Activated naive CD4-positive, alpha-beta T cell (primary cell): ENCODE measurements at places on chromosomes 6 and 20.

GRCh38 chr6:37514321-37514771, 14.7 kb upstream of the CCDC167 start:
- DNase-seq = no peak

DNA sequence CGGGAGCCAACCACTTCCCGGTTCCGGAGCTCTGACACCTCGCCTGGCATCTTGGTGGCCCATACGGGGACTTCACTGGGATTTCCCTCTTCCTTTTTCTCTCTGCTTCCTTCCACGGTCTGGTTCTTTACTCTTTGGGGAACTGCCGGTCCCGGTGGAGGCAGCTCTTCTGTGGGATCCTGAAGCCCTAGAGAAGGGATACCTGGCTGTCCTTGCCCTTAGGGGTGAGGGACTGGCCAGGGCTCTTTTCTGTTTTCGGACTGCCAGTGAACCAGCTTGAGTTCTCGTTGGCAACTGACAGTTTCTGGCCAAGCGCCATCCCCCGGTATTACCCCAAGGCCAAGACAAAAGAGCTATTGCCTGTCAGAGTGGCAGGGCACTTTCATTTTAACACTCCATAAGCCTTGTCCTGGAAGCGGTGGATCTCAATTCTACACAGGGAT, 880 bp upstream of the CPXM1 start:
- DNase-seq = no peak

DNA sequence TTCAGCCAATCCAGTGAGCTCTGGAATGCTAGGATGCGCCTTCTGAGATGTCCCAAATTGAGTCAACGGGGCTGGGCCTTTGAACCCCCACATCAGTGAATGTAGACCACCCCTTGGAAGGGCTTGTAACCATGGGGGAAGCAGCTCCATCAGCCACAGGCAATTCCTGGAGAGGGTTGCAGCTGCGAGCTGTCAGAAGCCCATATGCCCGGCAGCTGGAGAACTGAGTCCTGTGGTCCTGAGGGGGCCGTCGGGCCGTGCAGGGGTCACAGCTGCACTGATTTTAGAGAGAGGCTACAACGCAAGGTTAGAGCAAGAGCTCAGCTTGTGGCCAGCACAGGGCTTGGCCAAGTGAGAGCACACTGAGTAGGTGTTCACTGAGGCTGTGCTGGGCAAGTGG, 121.3 kb downstream of the TOX2 start:
- DNase-seq = no peak

DNA sequence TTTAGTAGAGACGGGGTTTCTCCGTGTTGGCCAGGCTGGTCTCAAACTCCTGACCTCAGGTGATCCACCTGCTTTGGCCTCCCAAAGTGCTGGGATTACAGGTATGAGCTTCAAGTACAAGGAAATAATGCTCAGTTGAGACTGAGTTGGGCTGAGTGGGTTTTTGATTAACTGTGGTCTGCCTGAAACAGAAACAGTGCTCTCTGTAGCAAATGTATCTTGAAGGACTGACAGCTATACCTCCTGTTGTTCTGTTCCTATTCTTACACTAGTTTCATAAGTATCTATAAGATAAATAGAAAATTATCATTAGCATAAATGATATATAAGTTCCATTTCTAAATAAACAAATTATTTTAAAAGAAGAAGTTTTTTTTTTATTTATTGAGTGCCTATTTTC, 142.8 kb upstream of the PTPRK start:
- no peak for DNase-seq

GRCh38 chr6:25296217-25296905, 17.2 kb downstream of the CARMIL1 start:
- DNase-seq = no peak

DNA sequence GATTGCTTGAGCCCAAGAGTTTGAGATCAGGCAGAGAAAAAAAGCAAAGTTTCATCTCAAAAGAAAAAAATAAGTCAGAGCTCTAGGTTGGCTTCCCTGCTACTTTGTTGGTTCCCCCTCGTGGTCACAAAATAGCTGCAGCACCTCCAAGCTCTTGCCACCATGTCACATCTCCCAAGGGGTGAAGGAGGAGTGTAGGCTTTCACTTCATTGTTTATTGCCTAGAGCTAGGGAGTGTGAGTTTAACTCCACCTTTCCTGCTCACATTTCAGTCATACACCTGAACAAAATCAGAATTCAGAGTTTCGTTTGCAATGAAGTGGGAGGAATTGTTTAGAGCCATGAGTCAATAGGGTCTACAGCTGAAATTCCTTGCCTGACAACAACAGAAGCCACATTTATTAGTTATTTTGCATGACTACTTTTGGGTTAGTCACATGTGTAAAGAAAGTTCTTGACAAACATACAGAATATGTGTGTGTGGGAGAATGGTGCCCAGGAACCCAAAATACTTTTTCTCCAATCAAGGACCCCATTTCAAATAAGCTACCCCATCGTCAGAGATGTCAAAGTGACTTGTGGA, 56.2 kb upstream of the UFL1 start:
- DNase-seq = no peak

GRCh38 chr6:44697327-44697726, 309.8 kb downstream of the CDC5L start:
- no peak for DNase-seq

GRCh38 chr20:24685736-24686135, 216.3 kb downstream of the SYNDIG1 start:
- DNase-seq = no peak

DNA sequence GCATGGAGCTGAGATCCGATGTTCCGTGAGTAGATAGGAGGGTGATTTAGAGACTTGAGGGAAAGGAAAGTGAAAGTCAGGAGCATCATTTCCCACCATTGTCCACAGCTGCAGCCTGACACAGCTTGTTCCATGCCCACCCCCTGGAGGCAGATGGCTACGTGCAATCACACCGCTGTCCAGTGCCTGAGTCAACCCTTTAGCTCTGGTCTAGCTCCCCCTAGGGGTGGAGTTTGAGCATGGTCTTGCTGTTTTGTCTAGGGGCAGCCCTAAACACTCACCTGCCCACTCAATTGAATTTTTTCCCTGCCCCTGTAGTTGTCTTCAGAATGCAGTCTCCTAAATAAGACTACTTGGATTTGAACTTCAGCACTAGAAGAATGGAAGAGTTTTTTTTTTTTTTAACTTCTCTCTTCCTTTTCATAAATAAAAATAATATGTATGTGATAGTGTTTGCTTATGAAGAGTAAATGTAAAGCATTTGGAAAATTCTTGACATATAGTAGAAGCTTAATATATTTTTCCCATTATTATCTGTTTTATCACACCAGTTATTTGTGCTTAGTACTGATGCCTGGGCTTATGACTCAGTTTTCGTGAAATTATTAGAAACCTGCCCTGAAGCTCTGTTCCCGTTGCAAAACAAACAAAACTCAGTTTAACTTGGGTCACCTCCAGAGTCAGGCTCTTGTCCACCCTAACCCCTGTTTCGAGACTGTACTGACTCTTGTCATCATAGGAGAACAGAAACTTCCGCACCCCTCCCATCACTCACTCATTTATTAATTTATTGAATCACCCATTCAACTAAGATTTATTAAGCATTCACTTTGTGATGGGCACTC, 814.8 kb downstream of the MAFB start:
- DNase-seq = no peak

- no peak for DNase-seq
Measured at GRCh38 chr6:154206996-154207395, 149.6 kb downstream of the IPCEF1 start.

DNA sequence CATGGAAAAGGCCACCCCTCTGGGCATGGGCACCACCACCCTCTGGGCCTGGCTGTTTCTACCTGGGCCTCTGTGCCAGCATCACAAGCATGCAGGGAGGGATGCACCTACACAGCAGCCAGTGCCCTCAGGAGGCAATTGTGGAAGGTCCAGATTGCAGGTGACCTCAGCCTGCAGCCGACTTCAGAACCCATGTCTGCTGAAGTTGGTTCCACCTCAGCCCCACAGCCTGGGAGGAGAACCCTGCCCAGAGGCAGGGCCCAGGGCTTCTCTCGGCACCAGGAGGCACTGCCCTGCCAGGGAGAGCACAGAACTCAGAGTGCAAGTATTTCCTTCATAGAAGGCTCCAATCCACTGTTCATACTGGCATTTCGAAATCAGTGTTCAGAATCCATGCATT, 149.8 kb downstream of the TTLL2 start:
- no peak for DNase-seq

DNA sequence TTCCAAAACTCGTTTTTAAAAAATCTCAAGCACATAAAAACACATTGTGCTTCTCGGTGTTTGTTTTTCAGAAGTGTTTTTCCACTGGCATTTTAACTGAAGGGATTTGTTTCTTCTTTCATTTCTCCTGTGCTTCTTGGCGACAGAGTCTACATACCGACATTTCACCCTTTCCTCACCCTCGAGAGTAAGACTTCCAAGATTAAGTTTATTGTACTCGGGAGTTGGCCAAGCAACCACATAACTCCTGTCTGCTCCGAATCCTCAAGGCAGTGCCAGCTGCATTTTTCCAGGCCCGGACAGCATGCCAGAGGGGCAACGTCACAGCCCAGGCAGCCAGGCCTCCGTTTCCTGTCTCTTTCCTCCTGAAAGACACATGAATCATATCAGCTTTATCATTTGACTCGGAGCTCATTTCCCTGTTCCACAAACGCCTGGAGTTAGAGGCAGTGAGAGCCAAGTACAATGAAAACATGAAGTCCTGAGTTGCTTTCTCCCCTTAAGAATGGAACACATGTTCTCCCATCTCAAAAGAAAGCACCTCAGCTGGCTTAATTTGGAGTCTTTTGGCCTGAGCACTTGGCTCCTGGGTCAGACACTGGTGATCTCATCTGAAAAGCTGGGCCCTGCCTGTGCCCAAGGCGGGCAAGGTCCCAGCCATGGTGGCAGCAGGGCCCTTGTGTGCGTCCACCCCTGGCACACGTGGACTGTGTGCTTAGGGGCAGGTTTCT, 23.2 kb upstream of the FAM50B start:
- no peak for DNase-seq

DNA sequence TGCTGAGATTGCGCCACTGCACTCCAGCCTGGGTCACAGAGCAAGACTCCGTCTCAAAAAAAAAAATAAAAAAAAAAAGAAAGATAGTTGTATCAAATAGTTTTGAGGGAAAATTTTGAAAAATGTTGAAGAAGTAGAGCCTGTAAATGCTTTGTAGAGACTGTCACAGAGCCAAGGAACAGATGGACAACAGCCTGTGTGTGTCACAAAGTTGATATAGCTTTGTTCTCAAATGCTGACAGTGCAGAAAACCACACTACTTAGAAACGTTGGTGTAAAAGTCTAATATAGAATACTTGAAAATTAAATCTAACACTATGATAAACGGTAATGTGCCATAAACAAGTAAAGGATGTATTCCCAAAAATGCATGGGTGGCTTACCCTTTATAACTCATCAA, 25.4 kb downstream of the PTK7 start:
- DNase-seq = no peak

DNA sequence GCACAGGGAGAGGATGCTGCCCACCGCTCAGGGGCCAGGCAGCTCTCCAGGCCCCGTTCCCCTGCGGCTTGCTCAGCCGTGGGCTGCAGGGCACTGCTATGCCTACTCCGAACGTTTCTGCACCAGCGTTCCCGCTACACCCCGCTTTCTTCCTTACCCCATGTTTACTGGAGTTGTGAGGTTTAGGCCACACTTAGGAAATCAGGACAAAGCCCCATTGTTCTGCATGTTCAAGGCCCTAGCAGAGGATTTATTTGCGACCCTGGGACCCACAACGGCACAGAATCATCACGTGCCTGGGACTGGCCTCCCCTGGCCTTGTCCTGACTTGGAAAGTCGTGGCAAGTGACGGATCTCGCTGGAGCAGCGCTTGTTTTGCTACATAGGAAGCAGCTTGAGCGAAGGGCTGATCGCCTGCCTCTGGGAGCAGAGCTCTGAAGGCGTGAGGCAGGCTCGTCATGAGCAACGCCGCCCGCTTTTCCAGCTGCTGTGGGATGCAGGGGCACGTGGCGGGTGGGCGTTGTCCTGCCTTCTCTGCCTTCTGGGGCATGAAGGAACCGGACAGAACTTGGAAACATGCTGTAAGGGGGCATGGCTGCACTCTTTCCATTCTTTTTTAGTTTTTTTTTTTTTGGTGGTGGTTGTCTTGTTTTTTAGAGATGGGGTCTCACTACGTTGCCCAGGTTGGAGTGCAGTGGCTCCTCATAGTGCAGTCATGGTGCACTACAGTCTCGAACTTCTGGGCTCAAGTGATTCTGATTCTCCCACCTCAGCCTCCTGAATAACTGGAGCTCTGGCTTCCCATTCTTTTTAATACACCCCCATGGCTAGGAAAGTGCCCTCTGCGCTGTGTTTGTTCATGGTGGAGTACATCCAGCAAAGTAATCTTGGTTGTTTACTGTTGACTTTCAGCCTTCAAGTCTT, 14.6 kb upstream of the TMEM181 start:
- DNase-seq = no peak

GRCh38 chr6:136739501-136739900, 52.8 kb downstream of the MAP3K5 start:
- no peak for DNase-seq

DNA sequence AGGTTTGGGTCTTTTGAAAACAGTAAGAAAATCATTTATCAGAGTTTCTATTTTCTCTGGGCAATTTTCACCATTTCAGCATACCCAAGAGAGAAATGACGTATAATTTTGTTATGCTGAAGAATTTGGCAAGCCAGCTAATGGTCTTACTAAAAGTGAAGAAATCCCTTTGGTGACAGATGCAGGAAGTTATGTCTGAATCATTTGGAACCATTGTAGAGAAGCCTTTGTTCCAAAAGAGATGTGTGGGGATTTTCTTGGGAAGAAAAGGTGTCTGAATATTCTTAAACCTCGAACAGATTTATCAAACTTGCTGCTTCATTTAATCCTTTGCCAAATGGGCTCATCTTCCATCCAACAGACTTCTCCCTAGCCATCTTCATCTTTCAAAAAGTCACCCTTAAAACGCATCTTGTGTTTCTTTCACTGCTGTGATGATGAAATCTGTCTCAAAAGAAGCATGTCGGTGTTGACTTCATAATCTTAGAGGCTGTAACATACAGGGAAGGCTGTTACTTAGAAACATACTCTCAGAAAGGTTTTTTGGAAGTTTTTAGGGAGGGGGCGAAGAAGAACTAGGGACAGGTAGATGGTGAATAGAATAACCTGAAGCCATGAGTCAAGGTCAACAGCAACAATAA, 39.5 kb downstream of the CITED2 start:
- no peak for DNase-seq

DNA sequence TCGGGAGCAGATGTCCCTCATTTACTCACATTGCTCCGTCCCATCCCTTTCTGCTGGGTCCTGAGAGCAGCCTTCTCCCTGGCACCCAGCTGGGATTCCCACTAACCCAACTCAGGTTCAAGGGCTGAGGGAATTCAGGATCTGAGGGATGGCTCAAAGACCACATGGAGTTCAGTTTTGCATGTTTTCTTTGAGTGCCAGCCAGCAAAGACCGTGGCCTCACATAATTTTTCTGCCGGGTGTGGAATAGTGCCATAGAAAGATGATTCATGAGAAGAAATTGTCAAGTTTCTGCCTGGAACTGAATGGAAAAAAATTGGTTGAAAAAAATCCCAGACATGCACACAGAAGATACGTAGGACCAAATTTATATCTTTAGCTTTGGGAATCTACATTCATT, 168.6 kb downstream of the CD83 start:
- DNase-seq = no peak

DNA sequence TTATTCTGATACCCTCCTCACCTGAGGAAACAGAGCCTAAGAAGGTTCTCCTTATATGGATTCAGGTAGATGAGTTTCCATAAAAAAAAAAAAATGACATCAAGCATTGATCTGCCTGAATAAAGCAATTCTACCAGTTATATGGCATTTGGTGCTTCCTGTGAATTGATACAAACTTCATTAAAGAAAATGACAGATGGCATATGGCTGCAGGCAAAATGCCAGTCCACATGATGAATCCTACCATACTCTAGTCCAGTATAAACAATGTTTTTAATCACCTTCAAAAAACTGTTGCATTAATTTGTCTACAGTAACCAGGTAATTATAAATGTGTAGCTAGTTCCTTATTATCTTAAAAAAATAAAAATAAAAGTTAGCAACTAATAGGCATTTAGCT, 559.2 kb upstream of the FLRT3 start:
- DNase-seq = no peak
